ENCODE measurements at places on chromosomes 16 and 17. TPM values are rescaled to one million over a fixed set of nuclear protein-coding genes. Genes with fewer than 3 reads are reported as not detected.

DNA sequence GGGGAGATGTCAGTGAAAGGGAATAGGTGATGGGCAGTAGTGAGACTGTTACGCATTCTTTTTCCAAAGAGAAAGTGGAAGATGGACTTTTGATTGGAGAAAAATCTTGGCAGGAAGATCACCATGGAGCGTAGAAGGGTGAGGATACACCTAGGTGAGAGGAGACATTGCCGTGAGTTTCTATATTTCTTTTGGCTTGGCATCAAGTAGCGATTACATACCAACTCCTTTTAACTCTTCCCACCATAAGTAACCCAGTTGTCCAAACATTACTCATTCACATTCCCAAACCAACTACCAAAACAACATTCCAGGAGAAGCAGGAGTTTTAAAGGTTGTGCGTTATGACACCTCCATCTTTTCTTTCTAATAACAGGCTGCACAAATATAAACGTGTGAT lies 10.7 kb upstream of the KRT28 start:
- peak; percentile 13 for DNase-seq

DNA sequence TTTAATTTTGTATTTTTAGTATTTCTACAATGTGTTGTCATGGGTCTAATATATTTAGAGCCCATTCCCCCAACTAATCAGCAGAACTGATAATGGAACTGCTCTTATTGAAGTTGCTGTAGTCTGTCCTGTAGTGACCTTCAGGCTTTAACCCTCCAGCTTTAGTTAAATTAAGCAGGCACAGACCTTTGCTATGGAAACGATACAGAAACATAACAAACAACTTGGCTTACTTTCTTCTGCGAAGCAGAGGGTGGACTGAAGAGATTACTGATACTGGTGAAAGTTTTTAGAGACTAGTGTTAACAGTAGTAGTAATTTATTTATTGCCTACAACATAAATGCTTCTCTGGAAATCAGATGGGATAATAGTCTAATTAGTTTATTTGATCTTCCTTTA lies 61.4 kb downstream of the NFATC3 start:
- DNase-seq: peak; percentile 40

- DNase-seq: peak; percentile 85
Observed at GRCh38 chr17:42112552-42113176, at the start of gene DHX58. Gene DHX58, minus strand, starts transcription at chr17:42112714. Its CDS starts 822 bp downstream, at chr17:42111892.

- DNase-seq: no peak
Observed at GRCh38 chr17:45241328-45242028, 19.8 kb downstream of the FMNL1 start.

GRCh38 chr17:38893607-38894006 lies 23.7 kb downstream of the LASP1 start:
- peak; percentile 13 for DNase-seq

GRCh38 chr17:31369266-31369665 lies 22.2 kb upstream of the RAB11FIP4 start:
- peak; percentile 27 for DNase-seq

DNA sequence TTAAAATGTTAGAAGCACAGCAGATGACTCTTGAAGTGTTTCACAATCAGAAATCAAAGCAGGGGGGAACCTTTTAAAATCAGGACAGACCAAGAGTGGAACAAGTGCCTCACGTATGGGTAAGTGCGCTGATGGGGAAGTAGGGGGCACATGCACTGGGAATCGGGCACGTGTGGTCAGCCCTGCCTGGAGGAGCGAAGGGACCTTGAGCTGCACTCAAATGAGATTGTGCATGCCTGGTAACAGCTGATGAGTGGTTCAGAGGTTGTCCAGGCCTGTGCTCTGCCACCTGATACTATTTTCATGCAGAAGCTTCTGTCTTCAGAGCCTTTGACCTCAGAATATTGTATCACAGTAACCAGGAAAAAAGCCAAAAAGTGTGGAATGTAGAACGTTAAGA lies 13.7 kb upstream of the XYLT2 start:
- no peak for DNase-seq

- peak; percentile 84 for DNase-seq
Observed at GRCh38 chr16:75342308-75342811, 90.9 kb upstream of the BCAR1 start.

DNA sequence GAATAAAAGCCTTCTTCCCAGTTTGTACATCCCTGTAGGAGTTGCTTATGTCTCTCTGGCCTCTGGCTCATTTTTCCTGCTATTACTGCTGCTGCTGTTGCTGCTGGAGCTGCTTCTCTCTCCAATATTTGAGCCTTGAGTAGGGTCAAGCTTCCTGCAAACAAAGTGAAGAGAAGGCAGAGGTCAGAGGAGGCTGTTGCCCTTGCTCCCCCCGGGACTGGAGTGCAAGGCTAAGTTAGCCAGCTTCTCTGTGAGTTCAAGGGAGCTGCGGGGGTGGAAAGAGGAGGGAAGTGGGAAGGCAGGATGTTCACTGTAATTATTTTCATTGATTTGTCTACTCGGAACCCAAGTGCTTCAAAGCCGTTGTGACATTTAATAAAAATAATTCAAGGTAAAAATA lies 77.0 kb upstream of the TMEM132E start:
- DNase-seq: no peak

DNA sequence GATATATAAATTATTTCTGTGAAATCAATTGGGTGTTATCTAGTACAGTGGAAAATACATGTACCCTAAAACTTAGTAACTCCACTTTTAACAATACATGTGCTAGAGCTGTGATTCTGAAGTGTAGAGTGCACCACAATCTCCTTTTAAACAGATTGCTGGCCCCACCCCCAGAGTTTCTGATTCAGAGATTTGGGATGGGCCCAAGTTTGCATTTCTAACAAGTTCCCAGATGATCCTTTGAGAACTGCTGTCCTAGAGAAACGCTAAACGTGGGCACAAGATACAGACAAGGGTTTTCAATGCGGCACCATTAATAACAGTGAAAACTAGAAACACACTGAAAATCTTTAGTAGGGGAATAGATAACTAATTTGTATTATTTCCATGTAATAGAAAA lies 49.2 kb downstream of the NXPH3 start:
- no peak for DNase-seq

DNA sequence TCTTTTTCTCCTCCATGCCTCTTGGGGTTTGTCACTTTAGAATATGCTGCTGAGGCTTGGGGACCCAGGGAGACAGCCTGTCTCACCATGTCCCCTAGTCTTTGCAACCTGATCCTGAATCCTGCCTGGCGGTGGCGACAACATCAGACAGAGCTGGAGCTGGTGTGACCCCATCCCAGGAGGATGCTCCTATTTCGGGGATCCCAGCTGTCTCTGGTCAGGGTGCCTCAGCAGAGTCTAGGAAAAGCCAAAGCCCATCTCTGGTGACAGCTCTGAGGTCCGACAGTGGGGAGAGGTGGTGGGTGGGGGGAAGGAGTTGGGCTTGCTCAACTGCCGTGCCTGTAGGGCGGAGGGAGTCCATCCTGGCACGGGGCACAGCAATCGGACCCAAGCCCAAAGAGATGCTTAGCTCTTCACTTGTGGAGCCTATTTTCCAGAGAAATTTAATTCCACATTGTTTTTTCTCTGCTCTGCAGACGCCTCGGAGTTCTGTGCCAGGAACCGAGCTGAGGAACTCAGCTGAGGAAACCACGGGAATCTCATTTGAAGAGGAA lies 10.3 kb upstream of the TNS4 start:
- no peak for DNase-seq

The FSCN2 gene
- not detected for total RNA-seq

The TPSG1 gene
- not detected for total RNA-seq

The OR1F1 gene
- not detected for total RNA-seq

The CDRT15L2 gene
- not detected for total RNA-seq

The C1QBP gene
- total RNA-seq: 229 TPM

The RUNDC3A gene
- total RNA-seq: not detected

The ZNF597 gene
- total RNA-seq: 1.7 TPM

The RRAD gene
- total RNA-seq: 5.1 TPM

The SPNS2 gene
- not detected for total RNA-seq

Data from RPMI7951 (cell line).